Suppressor macrophage treated with lipopolysaccharide for 4 hours (primary cell): ENCODE measurements at places on chromosomes 7 and 10.

- DNase-seq: peak; percentile 82
Measured at GRCh38 chr7:63900394-63901203, 98.0 kb upstream of the ZNF722 start.

DNA sequence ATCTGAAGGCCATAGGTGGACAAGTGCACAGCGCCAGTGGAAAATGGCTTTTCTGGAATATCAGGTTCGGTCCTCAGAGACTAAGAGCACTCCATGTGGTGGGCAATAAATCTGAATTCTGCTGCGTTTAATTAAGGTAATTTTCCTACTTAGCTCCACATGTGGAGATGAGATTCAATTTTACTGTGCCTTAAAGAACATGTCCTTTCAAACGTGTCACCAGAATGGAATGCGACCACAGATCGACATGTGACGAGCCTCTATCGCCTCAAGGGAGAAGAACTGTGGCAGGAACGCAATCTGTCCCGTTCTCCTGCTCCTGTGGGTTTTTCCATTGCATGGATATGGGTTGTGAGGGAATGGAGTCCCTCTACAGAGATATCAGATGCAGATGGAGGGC is 205.3 kb upstream of the ZNF32 start:
- DNase-seq: no peak

GRCh38 chr7:37786741-37787569 is 61.4 kb upstream of the NME8 start:
- peak; percentile 88 for DNase-seq

GRCh38 chr7:20447021-20447650 is 116.4 kb downstream of the ITGB8 start:
- no peak for DNase-seq

DNA sequence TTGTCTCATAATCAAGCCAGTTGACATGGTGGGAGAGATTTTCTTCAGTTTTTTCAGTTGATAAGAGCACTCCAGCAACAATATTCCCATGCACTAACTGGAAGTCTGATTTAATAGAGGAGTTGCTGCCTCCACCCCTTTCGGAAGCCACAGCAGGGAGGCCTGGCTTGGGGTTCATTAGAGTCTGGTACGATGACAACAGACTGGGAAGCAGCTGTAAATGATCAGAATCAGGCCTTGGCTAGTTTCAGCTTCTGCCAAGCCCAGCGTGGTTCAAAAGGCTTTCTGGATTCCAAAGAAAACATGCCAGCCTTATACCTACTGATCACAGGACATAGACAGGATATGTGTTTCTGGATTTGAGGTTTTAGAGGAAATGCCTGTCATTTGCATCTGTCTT is 274.0 kb downstream of the CSTF2T start:
- no peak for DNase-seq

DNA sequence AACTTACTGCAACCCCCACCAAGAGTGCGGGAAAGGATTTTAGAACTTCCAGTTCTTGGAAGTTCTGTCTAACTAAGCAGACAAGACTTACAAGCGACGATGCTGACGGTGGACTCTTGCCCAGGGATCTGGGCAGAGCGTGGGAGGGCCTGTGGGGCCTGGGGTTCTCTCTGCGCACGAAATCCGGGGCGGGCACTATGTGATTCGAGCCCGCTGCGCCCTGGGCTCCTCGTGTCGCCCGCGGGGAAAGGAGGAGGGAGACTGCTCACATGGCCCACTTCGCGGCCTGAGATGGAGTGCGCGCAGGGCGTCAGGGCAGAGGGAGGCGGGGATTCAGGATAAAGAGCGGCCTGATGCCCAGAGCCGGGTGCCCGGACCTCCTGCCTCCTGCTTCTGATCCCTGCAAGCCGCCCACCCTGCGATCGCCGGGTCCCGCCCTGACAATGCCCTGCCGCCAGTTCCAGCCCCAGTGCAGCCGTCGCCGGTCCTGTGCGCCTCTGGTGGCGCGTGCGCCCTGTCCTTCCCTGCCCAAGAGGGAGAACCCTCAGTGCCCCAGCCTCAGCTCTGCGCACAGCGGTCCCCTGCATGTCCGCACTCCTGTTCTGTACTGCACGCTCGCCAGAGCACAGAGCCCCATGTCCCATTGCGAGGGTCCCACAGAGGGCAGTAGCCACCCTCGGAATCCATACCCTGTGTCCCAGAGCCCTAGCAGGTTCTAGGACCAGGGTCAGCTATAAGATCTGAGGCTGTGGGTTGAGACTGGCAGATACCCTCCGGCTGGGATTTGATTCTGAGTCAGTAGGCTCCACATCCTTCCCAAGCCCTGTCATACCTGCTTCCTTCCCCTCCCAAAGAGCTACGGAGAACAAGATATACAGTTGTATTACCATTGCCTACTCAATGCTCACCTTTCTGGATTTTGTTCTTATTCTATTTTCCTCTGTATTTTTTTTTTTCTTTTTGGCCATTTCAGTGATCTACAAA is 99.4 kb upstream of the TMEM106B start:
- no peak for DNase-seq

DNA sequence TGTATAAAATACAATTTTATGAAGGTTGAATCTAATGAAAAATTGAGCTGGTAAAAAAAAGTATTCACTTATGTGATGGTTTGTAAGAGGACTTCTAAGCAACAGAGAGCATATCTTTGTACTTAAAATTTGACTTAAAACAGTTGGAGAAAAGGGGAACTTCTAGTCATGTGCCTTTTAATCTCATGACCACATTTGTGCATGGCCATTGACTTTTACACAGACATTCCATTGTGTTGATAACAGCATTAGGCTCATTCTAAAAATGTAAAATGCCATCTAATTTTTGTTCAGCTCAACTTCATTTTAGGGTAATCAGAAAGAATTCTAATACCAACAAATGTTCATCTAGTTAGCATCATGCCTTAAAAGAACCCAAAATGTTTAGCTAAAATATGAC is 119.9 kb downstream of the HPSE2 start:
- no peak for DNase-seq

GRCh38 chr10:60853107-60853506 is 74.8 kb downstream of the CDK1 start:
- DNase-seq: no peak

DNA sequence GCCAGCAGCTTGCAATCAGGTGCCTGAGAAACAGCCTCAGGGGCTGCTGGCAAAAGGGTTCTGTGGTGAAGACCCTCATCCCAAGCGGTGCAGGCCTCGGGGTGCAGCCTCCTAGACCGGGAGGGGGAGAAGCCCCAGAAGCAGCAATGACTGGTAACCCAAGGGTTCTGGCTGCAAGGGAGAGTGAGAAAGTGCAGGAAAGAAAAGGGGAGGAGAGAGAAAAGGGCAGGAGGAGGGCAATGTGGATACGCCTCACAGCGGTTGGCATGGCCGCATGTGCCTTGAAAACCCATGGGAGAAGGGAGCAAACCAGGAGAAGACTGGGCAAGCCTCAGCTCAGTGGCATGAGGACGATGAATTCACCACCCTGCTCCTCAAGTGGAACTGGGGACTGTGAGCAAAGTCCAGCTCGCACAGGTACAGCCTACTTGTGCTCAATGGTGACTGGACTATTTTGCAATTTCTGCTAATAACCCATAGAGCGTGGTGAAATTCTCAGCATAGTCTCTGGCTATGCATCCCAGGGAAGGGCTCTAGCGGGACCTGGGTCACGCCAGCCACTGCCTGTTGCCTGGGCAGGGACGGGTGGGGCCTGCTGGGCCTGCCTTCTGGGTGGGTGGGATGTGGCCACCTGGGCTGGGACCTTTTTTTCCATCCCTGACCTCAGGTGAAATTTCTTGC is 6.2 kb downstream of the CLRN3 start:
- DNase-seq: no peak

- peak; percentile 45 for DNase-seq
Measured at GRCh38 chr10:34666008-34666704, 148.9 kb downstream of the PARD3 start.

- no peak for DNase-seq
Measured at GRCh38 chr10:99484626-99485581, 47.8 kb upstream of the NKX2-3 start.
